ENCODE measurements at places on chromosomes 7 and 10. TPM values are rescaled to one million over a fixed set of nuclear protein-coding genes. Genes with fewer than 3 reads are reported as not detected.

Gene CPED1
- 124 TPM for total RNA-seq

Gene SPAM1
- total RNA-seq: not detected

Gene SPDYE9
- total RNA-seq: not detected

Gene CYP3A7
- not detected for total RNA-seq

Gene GRM3
- not detected for total RNA-seq

Gene ELN
- total RNA-seq: 36.6 TPM

Gene CTNNA3
- total RNA-seq: under 0.01 TPM

Gene ENKUR
- total RNA-seq: not detected

Gene ACSM6
- not detected for total RNA-seq

Gene KCNMA1
- 52.9 TPM for total RNA-seq

Gene ANKMY2
- total RNA-seq: 25.8 TPM

Gene TFEC
- under 0.01 TPM for total RNA-seq

Gene ALOX5
- total RNA-seq: not detected

Gene PHYHIPL
- total RNA-seq: not detected

Gene LFNG
- 20.3 TPM for total RNA-seq

Gene HOXA1
- not detected for total RNA-seq

Gene ST8SIA6
- not detected for total RNA-seq

Gene COL13A1
- total RNA-seq: 15.4 TPM

Gene AKR1E2
- total RNA-seq: 17.5 TPM

Gene SAMD9
- total RNA-seq: 22.2 TPM

Gene COMTD1
- 14.6 TPM for total RNA-seq

Gene LARP4B
- total RNA-seq: 51.3 TPM

Gene SCIN
- total RNA-seq: 1.1 TPM

Gene PRXL2A
- 20.4 TPM for total RNA-seq

Gene CTTNBP2
- 0.32 TPM for total RNA-seq

Gene HSPA12A
- 11.8 TPM for total RNA-seq

Gene PSD
- total RNA-seq: 1.1 TPM

Gene STAMBPL1
- 30.5 TPM for total RNA-seq

Gene PRR15
- not detected for total RNA-seq

Gene HERC4
- total RNA-seq: 120 TPM

Gene SLC16A12
- not detected for total RNA-seq

Gene ASZ1
- not detected for total RNA-seq

Gene CPA4
- 6.8 TPM for total RNA-seq

All from hair follicle dermal papilla cell (primary cell).